Foreskin fibroblast (primary cell): ENCODE measurements at places on chromosomes 4 and X.

GRCh38 chr4:33772582-33772981, 2471.7 kb downstream of the ARAP2 start:
- no peak for DNase-seq

GRCh38 chrX:9988762-9989161, 21.6 kb downstream of the CLDN34 start:
- DNase-seq: peak; percentile 25

DNA sequence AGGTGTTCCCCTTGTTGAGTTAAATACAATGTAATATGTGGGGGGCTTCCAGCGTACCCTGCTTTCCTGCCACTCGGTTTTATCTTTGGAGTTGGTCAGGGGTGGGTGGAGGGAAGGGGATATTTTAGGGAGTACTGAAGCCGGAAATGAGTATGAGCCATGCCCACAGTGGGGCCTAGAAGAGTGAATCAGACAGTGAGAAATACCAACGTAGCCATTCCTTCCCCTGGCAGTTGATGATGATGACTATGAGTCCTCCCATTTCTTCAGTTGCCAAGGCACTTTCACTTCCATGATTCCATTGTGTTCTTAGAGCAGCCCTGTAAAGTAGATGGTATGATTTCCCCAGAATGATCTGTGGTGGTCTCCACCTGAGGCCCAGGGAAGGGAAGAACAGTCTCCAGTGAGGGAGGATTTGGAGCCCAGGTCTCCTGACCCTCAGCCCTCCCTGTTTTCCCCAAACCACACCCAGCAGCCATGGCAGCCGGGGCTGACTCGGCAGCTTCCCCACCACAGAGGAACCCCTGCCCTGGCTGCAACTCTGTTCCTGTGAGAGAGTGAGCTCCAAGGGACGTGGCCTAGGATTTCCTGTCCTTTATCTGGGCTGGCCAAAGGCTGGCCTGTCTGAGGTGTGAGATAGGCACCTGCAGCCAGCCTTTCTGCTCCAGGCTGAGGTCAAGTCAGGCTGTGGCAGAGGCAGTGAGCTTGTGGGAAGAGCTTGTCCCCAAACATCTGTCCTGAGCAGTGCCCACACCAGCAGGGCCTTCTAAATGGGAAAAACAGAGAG, 52.7 kb downstream of the STARD8 start:
- peak; percentile 38 for DNase-seq

GRCh38 chrX:15856222-15856587, 1.6 kb upstream of the AP1S2 start:
- DNase-seq: no peak
